Stimulated activated CD8-positive, alpha-beta memory T cell treated with anti-CD3 and anti-CD28 coated beads, Interleukin-7, amount 100 ng/mL, for 1 hour (primary cell): ENCODE measurements at places on chromosomes 6 and 20.
A peak's percentile ranks its signal among the peaks of the same experiment; 100 is the strongest.

GRCh38 chr6:42260396-42260888, 42.8 kb upstream of the MRPS10 start:
- no peak for DNase-seq

DNA sequence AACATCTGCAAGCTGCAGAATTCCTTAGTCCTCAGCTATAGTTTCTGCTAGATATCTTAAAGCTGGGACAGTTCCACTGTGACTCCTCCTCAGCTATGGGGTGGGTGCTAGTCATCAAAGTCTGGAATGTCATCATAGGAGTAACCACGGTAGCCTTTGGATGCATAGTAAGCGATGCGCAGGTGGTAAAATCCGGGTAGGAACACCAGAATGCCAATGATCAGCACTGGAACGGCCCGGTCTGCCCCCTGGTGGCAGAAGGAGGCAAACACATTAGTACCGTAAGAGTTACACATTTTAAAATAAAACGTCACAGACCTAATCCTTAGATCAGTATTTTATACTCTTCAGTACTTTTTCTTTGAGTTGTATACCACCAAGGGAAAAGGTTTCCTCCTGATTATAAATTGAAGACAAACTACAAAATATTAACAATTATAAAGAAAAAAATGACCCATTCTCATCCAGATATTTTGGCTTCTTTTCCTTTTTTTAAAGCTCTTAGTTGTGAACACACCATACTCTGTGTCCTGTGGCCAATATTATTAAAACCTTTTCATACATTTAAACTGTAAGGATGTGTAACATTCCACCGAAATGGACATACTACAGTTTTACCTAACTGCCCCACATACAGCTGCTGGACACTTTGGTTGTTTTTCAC, 18.9 kb downstream of the PCNA start:
- DNase-seq: peak; percentile 63

DNA sequence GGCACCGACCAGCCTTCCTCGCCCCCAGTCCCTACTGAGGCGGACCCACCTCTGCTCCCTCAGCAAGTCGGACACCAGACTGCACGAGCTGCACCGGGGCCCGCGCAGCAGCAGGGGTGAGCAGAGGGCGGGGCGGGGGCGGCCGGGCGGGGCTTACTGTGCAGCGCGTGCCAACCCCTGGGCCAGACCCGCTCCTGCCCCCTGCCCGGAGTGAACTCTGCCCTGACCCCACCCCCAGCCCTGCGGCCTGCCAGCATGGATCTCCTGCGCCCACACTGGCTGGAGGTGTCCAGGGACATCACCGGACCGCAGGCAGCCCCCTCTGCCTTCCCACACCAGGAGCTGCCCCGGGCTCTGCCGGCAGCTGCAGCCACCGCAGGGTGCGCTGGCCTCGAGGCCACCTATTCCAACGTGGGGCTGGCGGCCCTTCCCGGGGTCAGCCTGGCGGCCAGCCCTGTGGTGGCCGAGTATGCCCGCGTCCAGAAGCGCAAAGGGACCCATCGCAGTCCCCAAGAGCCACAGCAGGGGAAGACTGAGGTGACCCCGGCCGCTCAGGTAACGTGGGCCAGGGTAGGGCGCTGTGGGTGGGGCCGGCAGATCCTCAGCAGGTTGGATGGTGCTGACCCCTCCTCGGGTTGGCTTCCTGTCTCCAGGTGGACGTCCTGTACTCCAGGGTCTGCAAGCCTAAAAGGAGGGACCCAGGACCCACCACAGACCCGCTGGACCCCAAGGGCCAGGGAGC, 1.5 kb upstream of the SLC2A4RG start:
- no peak for DNase-seq

- DNase-seq: no peak
These were observed 529.2 kb upstream of the JARID2 start for GRCh38 chr6:14716499-14717146.

- no peak for DNase-seq
These were observed 547.2 kb downstream of the CD83 start for GRCh38 chr6:14664621-14665315.

- no peak for DNase-seq
These were observed 6.1 kb upstream of the SFT2D1 start for GRCh38 chr6:166348305-166348949.

DNA sequence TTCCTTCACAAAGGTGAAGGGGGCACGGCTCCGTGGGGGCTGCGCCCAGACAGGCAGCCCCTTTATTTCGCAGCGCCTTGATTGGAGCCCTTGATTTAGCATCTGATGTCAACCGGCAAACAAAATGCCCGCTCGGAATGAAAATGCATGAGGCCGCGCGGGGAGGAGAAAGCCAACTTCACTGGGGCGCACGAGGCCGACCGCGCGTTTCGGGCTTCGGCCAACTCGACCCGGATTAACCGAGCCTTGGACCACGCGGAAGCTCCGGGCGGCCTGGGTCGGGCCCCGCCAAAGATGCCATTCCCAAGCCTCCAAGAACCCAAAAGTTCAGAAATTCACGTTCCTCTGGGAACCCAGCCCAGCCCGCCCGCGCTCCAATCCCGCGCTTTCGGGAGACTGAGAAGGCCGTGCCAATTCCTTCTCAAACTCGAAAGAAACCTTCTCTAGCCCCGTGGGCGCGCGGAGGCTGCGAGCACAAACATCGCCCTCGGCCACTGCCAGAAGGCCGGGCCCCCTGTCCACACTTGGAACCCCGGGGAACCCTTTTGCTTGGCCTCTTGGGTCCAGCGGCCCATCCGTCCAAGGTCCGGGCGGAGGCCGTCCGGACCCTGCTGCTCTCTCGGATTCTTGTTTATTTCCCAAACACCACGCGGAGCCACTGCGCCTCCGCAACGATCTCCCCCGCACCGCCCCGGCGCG, 879 bp upstream of the INSM1 start:
- no peak for DNase-seq

GRCh38 chr6:107266563-107266962, 151.2 kb upstream of the BEND3 start:
- no peak for DNase-seq

DNA sequence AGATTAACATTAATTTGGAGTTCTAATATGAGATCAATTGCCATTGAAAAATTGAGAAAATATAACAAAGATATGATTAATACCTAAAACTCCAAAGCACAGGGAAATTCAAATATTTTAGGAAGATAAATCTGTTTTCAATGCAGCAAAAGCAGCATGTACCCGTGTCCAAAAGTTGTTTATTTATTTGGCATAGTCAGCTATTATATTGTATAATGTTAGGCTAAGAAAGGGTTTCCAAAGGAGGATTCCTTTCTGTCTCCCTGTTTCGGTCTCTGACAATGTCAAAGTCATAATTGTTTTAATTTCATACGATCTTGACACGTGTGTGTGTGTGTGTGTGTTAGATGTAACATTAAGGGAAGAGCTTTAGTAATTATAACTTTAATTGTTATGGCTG, 914.5 kb downstream of the EYS start:
- no peak for DNase-seq

- no peak for DNase-seq
These were observed 98.2 kb downstream of the BCAS1 start for GRCh38 chr20:53972179-53972578.

DNA sequence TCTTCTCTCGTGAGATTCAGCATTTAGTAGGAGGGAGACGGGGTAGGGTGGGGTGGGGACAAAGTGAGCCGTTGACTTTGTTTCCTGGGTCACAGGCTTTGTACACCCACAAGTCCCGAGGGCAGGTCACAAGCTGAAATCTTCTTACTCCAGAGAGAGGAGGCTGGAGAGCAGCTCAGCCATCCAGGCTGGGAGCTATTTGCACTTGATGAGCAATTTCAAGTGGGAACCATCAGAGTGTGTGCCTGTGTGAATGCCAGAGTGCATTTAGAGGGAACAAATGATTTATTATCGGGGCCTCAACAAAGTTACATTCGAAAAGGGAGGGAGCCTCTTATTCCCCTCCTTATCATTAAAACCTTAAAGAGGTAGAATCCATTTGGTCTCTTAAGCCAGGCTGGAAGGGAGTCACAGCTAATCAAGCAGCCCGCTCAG, 155.7 kb upstream of the JARID2 start:
- DNase-seq: no peak

- no peak for DNase-seq
These were observed 9.3 kb upstream of the LAMA5 start for GRCh38 chr20:62376112-62377063.

DNA sequence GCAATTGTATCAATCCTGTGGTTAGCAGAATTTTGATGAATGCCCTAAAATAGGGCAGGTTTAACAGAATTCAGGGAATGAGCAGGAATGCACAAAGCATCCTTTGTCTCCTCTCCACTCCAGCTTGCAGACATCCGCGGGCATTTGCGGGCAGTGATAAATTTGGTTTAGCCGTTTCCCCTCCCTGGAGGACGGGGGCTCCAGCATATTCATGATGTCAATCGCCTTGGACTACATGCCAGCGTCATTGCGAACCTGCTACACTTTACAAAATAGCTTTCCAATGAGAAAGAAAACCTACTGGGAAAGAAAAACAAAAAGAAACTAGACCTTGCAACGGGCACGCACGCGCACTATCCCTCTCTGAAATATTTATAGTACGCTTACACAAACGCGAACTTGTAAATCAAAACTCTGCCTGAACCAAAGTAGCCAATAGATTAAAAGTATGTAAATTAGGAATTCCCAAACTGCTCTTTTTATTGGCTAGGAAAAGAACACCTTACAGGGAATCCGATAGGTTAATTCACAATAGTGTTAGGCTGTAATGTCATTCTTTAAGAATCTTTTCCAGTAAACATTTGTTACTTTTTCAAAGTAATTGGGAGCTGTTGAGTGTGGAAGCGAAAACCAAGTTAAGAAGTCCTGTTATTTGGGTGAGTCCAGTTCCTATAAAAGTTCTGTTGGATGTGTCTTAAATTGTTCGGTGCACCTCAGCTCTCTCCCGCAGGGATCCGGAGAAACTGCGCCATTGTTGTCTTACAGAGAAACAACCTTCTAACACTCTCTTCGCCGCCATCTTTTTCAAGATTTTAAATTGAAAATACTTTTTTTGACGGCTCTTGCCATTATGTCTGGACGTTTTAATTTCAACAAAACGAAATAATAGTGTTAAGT, 136.7 kb downstream of the HFE start:
- no peak for DNase-seq

DNA sequence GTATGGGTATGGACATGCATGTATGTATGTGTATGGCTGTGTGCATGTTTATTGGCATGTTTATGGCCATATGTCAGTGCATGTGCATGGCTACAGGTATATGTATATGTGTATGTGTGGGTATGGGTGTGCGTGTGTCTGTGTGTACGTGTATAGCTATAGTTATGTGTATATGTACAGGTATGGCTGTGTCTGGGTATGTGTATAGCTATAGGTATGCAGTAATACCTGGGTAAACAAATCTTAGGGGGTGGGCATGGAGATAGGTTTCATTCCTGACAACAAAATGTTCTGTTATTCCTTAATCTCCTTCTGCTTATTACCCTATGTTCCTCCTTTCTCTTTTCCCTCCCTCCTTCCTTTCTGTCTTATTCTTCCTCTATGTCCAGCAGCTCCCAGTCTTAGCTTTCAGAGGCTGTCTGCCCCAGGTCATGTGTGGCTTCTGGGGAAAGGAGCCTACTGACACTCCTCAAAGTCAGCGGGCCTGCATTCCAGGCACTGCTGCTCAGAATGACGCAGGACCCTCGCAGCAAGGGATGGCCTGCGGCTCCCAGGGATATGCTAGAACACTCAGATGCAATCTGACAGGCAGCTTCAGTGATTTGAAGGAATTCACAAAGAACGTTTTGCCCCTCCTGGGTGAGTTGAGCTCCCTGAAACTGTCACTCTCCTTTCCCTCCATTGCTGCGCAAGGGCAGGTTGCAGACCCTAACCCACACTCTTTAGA, 139.3 kb upstream of the PHACTR1 start:
- no peak for DNase-seq

DNA sequence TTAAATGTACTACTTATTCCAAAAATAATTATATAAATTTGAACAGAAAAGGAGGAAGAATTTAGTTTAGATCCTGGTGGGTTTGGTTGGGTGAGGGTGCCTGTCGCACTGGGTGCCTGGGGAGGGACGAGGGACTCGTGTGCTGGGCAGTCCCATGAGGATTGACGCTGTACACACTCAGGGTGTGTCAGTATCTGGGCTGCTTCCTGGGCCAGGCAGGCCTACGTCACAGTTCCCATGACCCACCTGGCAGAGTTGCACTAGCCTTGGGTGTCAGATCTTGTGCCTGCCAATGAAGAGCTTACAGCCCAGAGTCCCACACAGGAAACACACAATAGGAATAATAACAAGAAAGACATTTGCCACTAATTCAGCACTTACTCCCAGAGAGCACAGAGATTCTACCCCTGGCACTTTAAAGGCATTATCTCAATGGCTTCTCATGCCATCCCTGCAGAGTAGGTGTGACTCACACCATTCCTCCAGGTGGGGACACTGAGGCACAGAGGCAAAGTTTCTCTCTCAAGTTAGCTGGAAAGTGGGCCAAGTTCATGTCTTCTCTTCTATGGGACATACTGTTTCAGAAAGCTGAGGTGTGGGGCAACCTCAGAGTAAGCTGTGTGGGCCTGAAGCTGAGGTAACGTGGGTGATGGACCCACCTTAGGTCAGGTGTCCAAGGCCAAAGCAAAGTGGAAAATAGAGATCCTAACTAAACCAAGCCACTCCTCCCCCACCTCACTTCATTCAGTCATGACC, 1.3 kb upstream of the SDCBP2 start:
- DNase-seq: no peak

GRCh38 chr6:42419490-42420280, 32.0 kb downstream of the TRERF1 start:
- no peak for DNase-seq

- DNase-seq: no peak
These were observed 25.6 kb downstream of the ECT2L start for GRCh38 chr6:138821519-138821918.

- no peak for DNase-seq
These were observed 118.2 kb upstream of the LRFN2 start for GRCh38 chr6:40705354-40705753.

DNA sequence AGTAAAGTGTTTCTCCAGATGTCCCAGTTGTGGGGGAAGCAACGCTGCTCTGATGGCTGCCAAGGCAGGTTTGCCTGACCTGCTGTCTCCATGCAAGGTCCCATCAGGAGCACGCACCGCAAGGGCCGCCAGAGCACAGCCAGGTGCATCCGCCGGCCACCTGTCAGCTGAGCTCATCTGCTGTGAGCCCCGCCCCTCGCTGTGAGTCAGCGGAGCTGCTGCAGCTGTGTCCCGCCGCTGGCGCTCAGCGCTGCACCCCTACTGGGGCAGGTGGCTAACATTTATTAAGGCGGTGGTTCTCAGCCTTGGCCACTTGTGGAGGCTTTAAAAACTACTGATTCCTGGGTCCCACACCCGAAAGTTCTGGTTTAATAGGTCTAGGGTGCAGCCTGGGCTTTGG, 225.7 kb downstream of the UST start:
- no peak for DNase-seq

DNA sequence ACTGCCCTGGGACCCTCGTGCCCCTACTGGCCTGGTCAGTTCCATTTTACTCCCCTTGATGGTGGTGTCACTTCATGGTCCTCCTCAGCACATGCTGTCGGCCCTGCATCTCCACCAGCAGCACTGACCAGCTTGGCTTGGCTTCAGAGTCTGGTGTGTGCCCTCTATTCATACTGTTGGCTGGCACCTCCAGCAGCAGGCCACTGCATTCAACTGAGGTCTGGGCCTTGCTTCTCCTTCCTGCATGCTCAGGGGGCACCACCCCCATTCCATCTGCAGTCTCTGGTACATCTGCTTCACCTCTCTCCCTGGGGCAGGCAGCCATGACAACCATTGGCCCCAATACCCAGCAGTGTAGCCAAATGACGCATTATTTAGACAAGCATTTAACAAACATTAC, 155.9 kb downstream of the SLC24A3 start:
- no peak for DNase-seq
